ENCODE measurements at places on chromosomes 5 and 9.

DNA sequence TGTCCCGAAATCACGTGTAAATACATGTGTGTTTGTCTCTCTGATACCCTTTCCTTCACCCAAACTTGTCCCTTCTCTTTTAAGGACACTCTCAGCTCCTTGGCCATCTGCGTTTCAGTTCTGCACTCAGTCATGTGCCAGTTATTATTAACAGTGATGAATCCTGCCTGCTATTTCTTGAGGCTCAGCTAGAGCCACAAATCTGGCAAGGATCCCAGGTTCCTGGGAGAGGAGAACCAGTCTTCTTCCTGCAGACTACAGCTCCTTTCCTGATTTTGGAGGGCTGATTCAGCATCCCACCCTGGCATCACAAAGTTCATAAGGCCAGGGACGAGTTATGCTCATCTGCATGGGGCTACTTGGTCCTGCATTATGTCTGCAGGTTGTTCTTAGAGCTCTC is 5.6 kb downstream of the MAMDC2 start:
- no peak for DNase-seq

DNA sequence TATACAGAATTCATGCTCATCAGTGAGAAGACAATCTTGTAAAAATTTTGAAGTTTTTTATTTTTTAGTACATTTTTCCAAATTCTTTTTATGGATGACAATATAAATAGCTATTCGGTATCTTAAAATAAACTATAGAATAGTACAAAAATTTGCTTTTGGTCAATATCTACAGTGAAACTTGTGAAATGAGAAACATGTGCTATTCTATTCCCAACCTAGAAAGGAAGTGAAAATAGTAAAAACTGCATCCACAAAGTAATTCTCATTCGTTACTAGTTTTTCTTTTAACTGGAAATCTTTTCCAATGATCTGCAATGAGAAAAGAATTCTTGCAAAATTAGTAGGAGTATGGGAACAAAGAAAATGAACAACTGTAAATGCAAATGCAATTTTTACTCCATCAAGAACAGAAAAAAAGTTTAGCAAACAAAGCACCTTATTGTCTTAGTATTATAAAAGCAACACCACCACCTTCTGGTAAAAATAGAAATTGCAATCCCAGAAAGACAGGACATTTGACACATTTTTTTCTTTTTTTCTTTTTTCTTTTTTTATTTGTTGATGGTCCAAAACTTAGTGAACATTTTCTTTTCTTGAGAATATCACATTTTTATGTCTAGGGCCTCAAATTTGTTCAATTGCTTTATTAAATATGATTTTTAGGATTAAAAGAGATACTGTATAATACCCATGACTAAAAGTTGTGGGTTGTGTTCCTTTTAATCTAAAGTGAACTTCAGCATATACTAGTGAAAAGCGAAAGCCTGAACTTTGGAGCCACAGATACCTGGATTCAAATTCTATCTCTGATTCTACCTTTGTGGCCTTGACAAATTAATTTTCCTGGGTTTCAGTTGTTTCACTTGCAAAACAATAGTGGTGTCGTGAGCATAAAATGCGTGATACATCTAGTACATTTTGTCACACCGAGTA is 72.3 kb downstream of the SLCO4C1 start:
- no peak for DNase-seq

DNA sequence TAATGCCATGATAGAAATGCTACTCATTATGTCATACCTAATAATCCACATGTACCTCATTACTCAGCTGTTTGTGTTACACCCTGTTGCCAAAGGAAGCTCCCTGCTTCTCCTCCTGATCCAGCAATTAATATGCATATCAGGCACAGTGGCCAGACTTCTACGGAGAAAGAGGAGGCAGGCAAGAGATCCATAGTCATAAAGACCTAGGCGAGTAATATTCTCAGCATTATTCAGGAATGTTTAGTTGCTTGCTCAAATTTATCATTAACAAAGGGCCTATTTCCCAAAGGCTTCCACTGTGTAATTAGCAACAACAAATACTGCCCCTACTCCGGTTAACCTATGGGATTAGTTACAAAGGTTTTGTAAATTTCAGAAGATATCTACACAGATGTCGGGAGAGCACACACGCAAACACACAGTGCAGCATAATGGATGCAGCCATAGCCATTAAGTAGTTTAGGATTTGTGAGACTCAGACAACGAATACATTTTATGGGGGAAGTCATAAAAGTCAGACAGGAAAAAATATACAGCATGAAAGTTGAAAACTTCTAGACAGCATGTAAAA is 192.6 kb downstream of the EFNA5 start:
- no peak for DNase-seq

DNA sequence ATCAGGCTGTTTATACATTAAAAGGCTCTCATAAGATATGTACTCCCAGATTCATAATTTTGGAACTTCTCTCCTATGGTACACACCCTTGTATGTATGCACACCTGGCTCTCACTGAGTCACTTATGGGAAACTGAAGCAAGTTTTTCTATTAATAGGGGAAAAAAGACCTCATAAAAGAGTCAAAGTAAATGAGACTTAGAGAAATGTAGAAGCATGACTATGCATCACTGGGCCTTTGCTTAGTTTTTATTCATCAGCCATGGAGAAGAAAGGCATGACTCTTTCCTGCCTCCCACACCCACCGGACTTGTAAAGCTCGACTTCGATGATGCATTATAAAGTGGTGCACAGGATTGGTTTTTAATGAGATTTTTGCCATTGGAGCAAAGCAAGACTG is 28.2 kb downstream of the MTAP start:
- DNase-seq, result no peak

- no peak for DNase-seq
These were observed 76.2 kb upstream of the ALDH1B1 start for GRCh38 chr9:38316166-38316780.

DNA sequence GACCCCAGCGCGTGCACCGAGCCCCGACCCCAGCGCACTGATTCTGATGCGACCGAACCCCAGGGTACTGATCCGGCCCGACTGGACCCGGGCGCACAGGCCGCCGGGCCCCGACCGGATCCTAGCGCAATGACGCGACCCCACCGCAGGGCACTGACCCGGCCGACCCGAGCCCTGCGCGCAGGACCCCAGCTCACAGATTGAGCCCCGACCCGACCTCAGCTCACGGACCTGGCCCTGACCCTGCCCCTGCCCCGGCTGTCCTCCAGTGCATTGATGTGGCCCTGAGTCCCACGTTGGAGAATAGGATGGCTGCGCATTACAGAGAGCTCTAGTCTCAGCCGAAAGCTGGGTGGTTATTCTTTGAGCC is 438 bp downstream of the TRIP13 start:
- no peak for DNase-seq

DNA sequence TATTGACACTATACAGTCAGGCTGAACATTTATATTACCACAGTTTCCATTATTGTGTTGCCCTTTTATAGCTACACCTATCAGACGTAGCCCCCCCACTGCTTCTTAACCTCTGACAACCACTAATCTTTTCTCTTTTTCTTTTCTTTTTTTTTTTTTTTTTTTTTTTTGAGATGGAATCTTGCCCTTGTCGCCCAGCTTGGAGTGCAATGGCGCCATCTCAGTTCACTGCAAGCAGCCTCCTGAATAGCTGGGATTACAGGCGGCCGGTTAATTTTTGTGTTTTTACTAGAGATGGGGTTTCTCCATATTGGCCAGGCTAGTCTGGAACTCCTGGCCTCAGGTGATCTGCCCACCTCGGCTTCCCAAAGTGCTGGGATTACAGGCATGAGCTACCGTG is 75.4 kb downstream of the UHRF2 start:
- no peak for DNase-seq

DNA sequence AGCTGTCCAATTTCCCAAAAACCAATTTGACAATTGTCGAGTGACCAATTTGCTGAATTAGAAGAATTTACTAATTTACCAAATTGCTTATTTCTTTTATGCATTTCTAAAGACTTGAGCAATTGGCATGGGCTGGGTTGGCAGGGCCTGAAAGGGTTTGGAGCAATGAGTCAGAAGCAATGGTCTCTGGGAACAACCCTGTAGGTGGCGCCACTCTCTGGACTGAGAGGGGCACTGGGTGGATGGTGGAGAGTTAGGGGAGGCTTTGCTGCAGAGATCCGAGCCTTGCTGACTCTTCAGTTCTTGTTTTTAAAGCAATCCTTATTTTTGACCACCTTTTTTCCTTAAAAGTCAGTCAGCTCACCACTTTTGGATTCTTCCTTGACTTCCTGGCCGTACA is 71.5 kb upstream of the RPS23 start:
- DNase-seq, result no peak

DNA sequence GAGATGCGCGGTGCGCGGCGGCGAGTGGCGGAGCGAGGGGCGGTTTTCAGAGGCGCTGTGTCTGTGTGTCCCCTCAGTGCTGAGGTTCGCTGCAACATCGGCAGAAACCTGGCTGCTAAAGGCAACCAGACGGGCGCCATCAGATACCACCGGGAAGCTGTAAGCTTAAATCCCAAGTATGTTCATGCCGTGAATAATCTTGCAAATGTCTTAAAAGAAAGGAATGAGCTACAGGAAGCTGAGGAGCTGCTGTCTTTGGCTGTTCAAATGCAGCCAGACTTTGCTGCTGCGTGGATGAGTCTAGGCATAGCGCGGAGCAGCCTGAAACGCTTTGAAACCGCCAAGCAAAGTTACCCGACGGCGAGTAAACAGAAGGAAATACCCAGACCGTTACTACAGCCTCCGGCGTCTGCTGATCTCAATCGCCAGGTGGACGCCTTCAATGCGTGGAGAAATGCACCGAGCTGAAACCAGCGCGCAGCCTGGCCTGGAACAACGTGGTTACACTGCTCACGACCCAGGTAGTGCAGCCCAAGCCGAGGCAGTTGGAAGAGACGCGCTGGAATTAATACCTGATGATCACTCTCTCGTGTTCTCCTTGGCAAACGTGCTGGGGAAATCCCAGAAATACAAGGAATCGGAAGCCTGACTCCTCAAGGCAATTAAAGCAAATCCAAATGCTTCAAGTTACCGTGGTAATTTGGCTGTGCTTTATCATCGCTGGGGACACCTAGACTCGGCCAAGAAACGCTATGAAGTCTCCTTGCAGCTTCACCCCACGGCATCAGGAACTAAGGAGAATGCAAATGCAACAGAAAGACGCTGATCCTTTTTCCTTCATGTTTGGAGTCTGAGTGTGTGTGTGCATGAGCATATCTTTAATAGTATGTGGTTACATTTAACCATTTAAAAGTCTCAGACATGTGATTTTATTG is 15.9 kb downstream of the OR2V1 start:
- no peak for DNase-seq

DNA sequence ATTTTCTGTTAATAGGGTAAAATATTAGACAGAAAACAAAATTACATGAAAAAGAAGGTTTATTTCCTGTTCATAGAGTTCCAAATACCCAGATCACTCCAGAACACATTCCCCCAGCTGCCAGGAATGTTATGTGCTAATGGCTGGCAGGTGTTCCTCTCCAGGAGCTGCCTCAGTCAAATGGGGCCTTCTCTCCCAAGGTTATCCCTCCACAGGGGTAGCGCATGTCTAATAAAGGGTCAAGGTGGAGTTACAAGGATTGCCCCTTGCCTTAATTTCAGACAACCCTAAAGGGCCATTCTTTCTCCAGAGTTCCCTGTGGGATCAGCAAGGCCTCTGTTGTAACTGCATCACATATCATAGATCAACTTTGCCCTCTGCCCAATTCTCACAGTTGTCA is 148.6 kb upstream of the PLPPR1 start:
- no peak for DNase-seq

DNA sequence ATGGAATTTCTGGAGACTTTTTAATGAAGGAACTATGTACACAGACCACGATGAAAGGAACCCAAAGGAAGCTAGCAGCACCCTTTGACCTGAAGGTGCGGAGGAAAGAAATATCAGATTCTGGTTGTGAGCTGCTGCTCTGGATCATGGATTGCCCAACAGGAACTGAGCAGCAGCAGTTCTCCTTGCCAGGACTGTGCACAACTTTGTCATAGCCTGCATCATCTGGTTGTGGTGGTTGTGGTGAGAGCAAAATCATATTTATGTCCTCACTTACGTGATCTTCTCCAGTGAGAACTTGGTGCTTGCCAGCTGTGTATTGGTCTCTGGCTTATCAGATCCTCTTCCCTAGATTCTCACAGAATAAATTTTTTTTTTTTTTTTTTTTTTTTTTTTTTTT is 70.7 kb upstream of the LPAR1 start:
- DNase-seq, result no peak

GRCh38 chr5:143624465-143624864 is 187.5 kb upstream of the HMHB1 start:
- no peak for DNase-seq
